Stimulated activated CD8-positive, alpha-beta memory T cell treated with anti-CD3 and anti-CD28 coated beads, Interleukin-15, amount 100 ng/mL, for 24 hours (primary cell): ENCODE measurements at places on chromosomes 5 and 9.

- no peak for DNase-seq
Observed at GRCh38 chr9:114282507-114282906, 40.4 kb upstream of the ORM1 start.

DNA sequence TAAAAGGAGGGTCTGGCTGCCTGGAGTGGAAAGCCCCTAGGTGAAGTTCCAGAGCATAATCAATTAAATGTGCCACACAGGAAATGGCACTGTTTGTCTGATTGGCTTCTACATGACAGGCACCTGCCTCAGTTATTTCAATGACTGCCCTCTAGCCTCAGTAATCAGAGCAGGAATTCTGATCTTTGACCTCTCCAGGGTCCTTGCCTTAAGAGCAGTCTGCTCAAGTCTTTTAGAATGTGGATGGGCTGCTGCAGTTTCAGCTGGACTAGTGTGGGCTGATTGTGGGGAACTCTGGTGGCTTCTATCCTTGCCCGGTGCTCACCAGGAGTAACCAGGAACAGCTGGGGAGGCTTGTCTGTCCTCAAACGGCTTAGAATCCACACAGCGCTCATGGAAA is 98.9 kb downstream of the LIX1 start:
- DNase-seq: no peak

DNA sequence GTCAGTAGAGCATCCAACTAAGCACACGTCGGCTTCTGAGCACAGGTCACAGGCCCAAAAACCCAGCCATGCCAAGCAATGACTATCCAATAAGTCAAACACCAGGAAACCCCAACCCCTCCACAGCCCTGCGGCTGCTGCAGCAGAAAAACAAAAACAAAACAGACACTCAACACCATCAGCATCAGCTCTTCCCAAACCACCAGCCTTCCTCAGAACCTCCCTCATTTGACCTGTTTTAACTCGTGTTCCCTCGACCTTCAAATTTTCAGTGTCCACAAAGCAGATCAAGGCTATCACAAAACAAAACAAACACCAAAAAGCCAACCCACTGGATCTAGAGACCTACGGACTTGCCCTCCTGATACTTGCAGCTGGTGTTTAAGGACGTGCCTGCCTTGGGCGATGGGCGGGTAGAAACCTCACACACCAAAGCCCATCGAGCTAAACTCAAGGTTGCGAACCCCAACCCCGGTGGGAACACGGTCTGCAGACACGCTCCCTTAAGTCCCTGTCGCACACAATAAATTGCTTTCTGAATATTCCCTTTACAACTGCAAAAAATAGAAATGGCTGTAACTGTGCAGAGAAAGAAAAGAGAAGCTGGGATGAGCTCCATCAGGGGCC is 247.1 kb upstream of the ANKRD55 start:
- no peak for DNase-seq

DNA sequence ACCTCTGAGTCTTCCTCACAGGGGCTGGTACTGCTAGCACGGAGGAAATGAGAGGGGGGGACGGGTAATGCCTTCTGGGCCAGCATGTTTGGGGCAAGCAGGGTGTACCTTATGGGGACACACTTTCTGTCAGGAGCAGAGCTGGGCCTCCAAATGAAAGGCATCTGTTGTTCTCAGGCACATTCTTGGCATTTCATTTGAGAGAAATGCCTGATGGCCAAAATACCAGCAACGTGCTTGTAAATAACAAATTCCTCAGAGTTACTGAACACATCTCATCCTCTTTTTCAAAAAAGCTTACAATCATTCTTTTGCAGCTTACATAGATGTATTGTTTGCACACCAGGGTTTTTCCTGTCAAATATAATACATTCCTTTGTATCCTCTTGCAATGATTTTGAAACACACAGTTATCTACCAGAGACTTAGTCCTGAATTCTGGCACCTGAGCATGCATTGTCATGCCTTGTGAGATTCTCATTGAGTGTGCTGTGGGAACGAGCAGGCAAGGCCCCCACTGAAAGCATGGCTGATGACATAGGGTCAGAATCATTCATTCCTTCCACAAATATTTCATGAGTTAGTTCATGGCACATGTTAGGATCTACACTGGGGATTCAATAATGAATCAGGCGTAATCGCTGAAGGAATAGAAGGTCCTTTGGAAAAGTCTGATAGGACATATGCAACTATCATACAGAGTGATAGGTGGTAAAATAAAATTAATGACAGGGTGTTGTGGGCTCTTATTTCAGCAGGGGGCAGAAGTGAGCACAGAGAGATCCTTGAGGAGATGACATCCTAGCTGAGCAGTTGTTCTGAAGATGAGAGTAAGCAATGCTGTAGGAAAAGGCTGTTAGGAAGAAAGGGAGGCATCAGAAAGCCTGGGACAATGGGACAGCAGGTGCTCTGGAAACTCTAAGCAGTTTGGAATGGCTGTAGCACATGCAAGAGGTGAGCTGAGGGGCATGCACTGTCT is 260.9 kb upstream of the TUT7 start:
- DNase-seq: no peak

DNA sequence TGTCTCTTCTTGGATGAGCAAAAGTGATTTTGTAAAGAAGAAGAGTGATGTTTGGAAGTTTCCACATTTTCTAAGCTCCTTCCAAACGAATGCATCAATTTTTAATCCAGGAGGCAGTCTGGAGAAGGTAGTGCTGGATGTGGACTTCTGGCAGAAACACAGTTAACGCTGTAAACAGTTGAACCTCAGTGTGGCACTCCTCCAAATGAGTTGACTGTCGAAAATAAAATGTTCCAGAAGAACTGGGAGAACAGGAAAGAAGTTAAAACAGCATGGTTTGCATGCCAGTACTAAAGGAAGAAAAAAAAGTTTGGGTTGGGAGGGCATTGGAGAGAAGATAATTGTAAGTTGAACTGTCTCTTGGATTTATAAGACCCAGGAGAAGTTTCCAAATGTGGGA is 6.5 kb downstream of the ZNF462 start:
- no peak for DNase-seq

DNA sequence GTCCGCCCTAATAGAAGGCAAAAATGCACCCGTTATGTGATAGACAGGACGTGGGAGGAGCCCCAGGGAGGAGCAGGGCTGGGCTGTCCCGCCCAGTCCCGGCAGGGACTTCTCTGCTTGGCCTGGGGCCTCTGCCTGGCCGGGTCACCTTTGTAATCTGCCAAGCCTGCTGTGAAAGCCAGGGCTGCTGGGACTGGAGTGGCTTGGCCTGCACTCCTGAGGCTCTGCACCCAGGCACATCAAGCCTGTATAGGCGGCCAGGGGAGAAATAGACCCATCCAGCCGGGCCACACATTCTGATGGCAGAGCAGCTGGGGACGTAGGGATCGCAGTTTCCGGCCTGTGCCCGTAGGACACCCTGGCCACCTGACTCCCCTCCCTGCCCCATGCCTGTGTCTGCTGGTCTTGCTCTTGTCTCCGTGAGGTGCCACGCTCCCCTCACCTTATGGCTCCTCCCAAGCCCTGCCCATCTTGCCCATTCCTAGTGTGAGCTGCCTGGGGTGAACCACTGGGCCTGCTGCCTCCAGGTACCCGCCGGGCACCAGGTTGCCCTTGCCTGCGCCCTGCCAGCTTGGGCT is 28.1 kb downstream of the DYNC2I2 start:
- DNase-seq: no peak

- DNase-seq: no peak
Observed at GRCh38 chr5:102713682-102714231, 41.3 kb upstream of the PAM start.
